ENCODE measurements at places on chromosomes 5 and 9.

DNA sequence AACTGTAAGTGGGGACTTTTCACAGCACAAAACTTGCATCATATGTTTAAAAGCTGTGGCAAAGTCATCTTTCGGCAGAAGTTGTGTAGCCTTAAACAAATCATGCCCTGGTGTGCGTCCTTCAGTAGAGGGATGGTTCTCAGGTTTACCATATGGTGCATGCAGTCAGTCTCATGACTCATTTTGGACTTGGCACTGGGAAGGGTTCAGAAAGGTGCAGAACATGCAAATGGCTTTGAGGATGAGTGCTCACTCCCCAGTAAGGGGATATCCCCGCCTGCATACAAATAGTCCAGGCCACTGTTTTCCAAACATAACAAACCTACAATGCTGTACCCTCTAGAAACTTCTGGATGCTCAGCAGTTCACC, 260.3 kb downstream of the NDUFS4 start:
- DNase-seq = no peak

- DNase-seq = no peak
Observed at GRCh38 chr9:122053567-122054350, 39.3 kb downstream of the TTLL11 start.

- DNase-seq = no peak
Observed at GRCh38 chr9:34746526-34746925, 36.6 kb upstream of the CCL21 start.

DNA sequence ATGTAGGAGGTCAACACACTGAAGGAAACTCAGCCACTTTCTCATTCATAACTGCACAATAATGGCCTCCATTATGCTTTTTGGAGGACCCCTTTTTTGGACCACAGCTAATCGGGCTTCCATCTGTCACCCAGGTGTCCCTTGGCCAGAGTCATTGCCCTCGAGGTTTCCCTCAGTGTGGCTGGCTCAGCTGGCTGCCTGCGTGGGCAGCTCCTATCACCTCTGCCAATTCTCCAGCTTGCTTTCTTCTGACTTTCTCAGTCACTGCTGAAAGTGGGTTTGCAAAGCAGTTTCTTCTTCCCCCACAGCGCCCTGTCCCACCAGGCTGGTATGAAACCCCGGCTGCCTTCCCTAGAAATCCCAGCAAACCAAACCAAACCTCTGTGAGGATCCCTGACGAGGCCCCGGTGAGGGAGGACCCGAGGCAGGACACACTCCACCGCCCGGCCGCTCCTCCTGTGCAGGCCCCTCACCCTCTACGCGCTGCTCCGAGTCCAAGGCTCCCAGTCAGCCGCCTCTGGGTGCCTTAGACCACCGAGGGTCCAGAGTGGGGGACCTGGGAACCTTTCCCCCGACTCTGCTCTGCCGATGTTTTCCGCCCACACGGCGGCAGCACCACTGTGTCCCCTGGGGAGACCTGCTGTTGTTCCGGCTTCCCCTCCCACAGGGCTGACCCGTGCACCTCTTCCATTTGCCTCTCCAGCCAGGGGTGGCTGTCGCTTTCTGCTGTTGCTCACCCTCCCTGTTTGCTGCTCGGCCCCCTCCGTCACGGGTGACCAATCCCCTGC, 109.5 kb downstream of the TENT4A start:
- DNase-seq = no peak

GRCh38 chr9:107749787-107750444, 260.3 kb upstream of the KLF4 start:
- DNase-seq = peak; percentile 90

DNA sequence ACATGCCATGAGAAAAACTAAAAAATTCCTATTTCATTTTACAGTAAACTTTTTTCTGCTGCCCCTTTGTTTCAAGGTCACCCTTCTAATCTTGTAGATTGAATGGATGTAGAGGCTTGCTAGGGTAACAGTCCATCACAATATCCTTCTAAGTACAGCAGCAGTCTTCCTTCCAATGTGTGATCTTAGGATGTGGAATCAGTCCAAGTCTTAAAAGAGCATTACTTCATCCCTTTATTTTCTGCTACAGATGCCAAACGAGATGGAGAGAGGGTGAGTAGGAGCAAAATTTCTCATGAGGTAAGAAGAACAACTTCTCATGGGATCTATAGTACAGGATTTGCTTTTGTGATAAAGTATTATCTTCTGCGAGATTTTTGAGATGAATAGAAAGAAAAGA, 704 bp upstream of the IL33 start:
- DNase-seq = no peak

DNA sequence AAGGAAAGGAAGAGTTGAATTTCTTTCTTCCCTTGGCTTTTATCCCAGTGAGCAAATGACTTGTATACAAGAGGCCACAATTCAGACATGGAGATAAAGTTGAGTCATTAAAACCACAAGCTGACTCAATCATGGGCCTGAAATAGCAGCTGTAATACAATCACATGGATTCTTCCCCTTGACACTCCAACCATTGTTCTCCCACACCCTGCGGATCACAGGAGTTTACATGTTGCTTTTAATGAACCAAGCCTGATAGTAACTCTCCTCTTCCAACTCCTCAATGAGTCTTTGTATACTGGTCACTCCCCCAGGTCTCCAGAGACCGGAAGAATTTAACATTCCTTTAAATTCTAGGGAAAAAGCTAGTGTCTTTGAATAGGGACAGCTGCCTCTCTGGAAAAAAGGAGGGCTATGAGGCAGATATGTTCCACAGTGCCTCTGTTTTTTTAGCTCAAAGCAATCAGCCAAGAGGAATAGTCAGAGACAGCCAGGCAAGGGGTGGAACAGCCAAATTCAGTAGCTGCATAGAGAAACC, 32.4 kb downstream of the PCDHGC5 start:
- DNase-seq = peak; percentile 93

DNA sequence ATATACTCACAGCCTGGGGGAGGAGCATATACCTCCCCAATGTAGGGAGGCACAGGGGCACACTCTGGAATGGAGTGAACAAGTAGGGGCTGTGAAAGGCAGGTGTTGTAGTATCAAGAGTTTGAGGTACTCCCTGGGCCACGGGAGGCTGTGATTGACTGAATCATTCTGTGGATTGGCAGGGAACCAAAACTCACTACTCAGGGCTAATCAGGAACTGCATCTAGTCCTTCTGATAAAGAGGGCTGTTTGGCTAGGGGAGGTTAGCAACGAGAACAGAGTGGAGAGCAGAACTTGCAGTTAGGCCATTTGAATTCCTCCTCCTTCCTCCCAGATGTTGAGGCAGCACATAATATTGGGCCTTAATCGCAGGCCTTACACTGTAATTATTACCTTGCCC, 369.2 kb upstream of the MPDZ start:
- no peak for DNase-seq

All from suppressor macrophage treated with lipopolysaccharide for 1 hour (primary cell).